ENCODE measurements at places on chromosomes 16 and 17.

DNA sequence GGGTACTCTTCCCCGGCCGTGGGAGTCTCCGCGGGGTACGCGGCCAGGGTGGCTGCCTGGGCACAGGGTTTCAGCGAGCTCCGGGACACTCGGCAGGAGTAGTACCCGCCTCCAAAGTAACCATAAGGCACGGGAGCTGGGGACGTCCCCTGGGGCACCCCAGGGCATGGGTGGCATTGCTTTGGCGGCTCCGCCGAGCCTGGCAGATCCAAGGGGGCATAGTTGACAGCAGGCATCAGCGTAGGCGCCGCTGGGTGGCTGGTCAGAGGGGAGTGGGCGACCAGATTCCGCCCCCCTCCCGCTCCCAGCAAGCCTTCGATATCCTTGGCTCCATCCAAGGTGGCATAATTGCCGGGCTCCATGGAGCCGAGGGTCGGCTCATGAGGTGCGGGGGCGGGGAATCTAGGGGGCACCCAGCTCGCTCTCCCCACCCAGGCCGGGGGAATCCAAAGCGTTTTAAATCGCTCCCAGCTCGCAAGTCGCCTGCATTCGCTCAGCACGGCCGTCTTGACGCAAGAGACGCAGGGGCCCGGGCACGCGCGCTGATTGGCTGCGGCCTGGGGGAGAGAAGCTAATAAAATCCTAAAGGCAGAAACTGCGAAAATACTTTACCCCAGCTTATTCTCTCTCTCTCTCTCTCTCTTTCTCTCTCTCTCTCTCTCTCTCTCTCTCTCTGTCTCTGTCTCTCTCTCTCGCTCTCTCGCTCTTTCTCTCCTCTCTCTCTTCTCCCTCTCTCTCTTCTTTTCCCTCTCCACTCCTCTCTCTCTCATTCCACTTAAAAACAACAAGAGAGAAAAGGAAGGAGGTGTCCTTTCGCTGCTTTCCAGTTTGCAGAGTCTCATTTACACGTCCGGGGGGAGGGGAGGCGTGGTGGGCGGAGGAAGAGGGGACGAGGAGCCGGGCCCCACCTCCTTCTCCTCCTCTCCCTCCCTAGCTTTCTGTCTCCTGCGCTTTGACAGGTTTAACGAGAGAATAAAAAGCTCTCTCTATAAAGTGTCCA, at the start of gene HOXB13:
HOXB13 (minus strand) TSS at position 519 of the 1,000 bp plus-strand sequence; CDS start at position 362, 157 bp downstream.
- DNase-seq: no peak

DNA sequence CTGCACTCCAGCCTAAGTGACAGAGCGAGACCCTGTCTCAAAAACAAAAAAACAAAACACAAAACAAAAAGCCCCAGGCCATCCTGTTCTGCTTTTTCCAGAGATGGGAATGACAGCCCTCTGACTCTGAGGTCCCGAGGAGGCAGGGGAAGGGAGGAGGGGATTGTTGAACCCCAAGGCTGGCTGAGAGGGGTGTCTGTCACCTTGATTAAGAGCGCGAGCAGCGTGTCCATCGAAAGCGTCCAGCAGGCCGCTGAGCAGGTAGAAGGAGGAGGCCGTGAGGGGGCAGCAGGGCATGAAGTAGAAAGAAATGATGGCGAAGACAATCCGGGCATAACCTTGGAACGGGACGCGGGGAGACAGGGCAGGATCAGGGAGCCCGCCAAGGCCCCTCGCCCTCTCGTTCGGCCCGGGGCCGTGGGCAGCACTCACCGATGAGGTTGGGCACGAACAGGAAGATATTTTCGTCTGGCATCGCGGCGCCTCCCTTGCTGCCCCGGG, 593 bp downstream of the CDIPT start:
- no peak for DNase-seq

GRCh38 chr17:17347956-17348871, 45.0 kb downstream of the NT5M start:
- peak; percentile 7 for DNase-seq

DNA sequence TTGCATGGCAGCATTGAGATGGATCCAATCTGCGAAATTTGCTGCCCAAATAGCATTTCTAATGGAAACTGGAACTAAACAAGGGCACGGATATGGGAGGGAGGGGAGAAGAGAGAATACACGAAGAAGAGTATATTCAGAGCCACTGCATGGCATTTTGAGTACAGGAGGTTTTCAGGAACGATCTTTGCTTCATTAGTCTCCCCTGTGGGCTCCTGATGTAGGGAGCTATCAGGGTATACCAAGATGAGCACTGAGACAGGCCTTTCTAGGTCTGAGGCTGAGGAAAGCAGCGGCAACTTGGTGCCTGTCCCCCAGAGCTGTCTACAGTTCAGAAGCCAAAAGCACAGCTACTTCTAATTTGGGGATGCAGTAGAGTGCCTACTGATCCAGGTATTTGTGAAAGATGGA, 257.7 kb upstream of the PMFBP1 start:
- DNase-seq: no peak

GRCh38 chr16:83744441-83744981, 63.3 kb upstream of the HSBP1 start:
- DNase-seq: peak; percentile 96

GRCh38 chr17:8739097-8739496, 5.5 kb downstream of the CCDC42 start:
- no peak for DNase-seq

DNA sequence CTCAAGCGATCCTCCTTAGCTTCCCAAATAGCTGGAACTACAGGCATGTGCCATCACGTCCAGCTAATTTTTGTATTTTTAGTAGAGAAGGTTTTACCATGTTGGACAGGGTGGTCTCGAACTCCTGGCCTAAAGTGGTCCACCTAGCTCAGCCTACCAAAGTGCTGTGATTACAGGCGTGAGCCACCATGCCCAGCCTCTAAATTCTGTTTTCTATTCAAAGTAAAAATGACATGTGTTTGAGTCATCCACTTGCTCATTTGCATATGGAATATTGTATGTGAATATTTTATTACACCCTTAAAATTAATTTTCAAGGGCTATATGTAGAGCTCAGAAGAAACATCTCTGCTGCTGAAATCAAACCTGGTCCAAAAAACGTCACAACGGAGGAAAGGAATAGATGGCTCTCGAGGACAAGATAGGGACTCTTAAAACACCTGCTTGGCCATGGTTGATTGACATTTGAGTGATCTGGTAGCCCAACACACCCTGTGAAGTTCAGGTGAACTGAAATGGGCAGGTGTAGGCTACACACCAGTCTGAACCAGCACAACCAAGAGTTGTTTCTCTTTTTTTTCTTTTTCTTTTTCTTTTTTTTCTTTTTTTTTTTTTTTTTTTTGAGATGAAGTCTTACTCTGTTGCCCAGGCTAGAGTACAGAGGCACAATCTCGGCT, 51.1 kb downstream of the SF3B3 start:
- DNase-seq: no peak

GRCh38 chr17:44152875-44153274, 11.1 kb downstream of the HROB start:
- no peak for DNase-seq

DNA sequence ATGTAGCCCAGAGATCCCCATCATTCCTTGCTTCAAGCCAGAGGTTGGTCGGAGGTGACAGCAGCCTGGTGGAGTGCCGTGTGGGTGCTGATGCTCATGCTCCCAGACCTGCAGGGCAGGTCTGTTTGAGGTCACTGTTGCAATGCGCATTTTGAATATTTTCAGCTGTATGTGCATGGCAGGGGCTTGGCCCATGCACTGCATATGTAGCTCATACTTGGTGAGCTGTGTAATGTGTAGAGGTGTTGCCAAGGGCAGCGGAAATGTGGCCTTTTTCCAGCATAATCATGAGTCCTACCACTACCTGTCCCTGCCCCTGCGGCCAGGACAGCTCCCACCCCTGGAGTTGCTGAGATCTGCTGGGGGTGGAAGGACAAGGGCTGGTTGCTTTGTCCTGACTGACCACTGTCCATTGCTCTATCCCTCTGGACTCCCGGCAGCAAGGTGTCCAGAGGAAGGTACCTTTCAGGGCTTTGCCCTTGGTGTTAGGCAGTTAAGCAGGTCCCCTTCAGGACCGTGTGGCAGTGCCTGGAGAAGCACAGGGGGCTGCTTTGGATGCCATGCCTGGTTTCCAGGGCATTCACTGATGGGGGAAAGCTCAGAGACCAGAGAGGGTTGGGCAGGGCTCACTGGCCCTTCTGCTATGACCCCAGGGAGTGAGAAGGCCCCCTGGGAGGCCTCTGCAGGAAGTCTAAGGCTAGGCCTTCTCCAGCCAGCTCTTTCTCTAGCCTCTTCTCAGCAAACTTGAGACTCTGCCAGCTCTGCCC, 215.2 kb downstream of the NTN1 start:
- DNase-seq: no peak

- DNase-seq: no peak
Observed at GRCh38 chr17:68610554-68610953, 9.4 kb upstream of the FAM20A start.

DNA sequence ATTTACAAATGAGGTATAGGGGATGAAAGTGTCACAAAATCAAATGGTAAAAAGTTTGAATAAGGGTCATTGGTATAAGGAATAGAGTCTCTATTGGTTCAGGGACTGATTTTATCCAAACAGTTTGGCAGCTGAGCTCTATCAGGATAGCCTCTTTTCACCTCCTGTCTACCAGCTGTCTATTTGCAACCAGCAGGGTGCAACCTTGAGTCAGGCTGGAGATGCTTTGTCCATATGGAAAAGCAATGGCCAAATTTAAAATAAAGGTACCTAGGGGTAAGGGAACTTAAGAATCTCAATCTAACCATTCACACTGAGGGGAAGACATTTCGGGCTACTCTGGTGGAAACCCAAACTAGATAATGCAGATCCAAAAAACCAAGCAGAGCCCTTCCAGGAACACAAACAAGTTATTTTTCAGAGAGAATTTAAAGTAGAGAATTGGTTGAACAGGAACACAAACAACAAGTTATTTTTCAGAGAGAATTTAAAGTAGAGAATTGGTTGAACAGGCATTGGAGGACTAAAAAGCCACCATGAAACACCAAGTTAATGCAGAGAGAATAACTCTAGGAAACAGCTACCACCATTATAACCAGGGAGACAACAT, 12.6 kb upstream of the CA10 start:
- no peak for DNase-seq

DNA sequence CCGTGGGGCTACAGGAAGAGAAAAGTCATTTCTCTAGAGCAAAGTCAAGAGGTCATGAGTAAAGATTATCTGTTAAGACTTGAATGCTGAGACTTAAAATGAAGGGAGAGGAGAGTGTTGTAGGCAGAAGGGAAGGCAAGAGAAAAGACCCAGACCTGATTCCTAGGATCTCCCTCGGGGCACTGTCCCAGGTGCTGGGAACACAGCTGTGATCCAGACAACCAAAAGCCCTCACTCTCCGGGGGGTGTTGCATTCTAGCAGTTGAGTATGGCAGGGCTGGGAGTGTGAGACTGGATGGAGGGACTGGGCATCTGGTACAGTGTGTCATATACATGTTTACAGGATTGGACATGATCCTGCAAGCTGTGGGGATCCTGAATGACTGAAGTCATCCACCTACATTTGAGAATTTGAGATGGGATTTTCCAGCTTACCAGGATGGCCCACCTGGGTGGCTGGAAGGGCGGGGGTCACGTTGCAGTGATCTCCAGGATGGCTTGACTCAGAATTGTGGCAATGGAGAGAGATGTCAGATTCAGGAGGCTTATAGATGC, 29.1 kb downstream of the ARSG start:
- no peak for DNase-seq

GRCh38 chr17:56801459-56802178, 32.1 kb downstream of the C17orf67 start:
- no peak for DNase-seq

DNA sequence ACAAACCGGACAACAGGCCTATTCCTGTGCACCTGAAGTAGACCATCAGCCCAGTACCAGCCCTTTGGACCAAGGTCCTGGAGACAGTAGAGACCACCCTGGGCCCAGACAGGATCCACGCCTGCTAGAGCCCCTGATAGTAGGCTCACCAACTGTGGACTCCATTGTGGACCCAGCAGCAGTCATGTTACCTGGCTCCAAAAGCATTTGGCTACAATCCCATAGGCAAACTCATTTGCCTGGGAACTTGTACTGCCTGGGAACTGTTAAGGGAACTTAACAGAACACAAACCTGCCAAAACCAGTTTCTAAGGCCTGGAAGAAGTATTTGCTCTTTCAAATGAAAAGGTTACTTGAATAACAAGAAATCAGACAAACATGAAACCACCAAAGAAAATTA, 10.0 kb upstream of the ACSM1 start:
- DNase-seq: no peak

DNA sequence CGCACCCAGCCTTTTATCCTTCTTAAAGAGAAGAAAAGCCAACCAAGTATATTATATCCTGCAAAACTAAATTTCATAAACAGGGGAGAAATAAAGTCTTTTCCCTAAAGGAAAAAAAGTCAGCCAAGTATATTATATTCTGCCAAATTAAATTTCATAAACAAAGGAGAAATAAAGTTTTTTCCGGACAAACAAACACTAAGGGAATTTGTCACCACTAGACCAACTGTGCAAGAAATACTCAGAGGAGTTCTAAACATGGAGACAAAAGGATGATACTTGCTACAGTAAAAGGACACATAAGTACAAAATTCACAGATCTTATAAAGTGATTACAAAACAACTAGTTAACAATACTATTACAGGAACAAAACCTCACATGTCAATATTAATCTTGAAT, 14.4 kb upstream of the CCL18 start:
- no peak for DNase-seq

- no peak for DNase-seq
Observed at GRCh38 chr16:83305092-83305491, 502.7 kb upstream of the HSBP1 start.

- no peak for DNase-seq
Observed at GRCh38 chr16:73054813-73055482, 7.0 kb upstream of the ZFHX3 start.

Measured in MV-4-11 (cell line).